ENCODE measurements at places on chromosomes 13 and 19.

DNA sequence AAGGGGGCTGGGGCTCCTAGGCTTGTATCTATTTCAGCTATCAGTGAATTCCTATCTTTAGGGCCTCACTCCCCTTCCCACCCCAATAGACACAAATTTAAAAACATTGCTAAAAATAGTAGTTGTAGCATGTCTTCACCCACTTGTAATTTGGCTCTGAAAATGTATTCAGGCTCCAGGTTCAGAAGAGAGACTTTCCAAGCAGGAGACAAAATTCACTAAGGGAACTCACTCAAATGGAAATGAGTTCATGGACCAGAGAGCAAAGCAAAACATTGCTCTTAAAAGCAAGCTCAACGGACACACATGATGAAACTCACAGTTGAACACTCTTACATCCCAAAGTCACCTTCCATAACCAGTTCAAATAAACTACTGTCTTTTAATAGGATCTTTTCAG, 36.8 kb downstream of the PHF11 start:
- DNase-seq: no peak

- DNase-seq: no peak
Observed at GRCh38 chr19:15730538-15730937, 2.7 kb downstream of the OR10H2 start.

DNA sequence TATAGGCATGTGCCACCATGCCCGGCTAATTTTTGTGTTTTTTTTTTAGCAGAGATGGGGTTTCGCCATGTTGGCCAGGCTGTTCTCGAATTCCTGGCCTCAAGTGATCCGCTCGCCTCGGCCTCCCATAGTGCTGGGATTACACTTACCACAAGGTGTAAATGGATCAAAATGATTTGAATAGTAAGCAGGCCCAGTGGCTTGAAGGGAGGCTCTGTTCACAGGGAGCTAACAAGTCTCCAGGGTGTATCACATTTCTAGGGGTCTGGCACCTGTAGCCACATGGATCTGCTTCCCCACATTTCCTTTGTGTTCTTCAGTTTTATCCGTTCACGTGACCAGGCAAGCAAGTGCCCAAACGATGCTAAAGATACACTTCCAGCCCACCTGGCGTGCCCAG, 13.5 kb upstream of the CNFN start:
- no peak for DNase-seq

DNA sequence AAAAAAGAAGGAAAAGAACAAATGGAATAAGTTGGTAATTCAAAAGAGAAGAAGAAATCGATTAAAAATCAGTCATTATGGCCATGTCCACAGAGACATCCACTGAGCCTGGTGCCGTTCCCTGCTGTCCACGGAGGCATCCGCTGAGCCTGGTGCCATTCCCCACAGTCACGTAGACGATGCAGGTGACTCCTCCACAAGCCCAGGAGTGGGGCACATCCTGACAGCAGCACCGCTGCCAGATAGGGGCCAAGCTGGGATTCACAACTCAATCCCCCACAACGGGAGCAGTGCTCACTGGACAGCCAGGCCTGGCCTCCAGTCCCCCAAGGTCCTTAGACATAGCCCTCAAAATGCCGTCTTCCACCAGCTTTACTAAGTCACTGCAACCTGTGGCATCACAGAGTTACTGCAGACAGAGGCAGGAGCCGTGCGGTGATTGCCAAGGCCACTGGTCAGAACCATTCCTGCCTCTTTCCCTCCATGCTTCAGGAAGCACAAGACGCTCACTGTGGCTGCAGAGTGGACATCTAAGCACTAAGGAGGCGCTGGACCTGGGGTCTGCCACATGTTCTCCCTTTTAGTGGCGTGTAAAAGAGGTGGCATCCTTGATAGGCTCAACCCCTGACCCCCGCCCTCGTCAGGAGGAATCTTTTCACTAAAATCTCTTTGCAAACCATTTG, 131.5 kb upstream of the SPACA7 start:
- no peak for DNase-seq

DNA sequence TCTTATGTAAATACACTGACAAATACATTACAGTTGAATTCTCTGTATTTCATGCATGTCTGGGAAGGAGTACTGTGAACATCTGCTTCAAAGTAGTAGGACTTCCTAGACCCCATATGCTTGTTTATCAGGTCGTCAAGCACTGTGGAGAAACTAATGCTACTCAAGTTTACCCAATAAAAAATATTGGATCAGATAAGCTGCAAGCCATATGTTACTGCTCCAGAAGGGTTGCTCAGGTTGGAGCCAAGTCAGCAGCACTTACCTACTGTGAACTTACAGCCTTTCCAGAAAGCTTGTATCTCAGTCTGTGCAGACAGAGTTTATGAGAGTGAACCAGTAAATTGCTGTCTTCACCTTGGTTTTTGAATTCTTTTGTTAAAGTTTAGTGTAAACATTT, 36.2 kb downstream of the SLAIN1 start:
- no peak for DNase-seq

- no peak for DNase-seq
Observed at GRCh38 chr13:62920159-62920558, 1504.5 kb upstream of the PCDH20 start.

Data from activated CD4-positive, alpha-beta T cell treated with anti-CD3 and anti-CD28 coated beads, Interleukin-2, Interleukin-6, amounts not matched to agents 100 ng/mL and 50 ng/mL, durations not matched to agents 16 hours and 8 hours (primary cell).